ENCODE measurements at places on chromosomes 16 and 17.

DNA sequence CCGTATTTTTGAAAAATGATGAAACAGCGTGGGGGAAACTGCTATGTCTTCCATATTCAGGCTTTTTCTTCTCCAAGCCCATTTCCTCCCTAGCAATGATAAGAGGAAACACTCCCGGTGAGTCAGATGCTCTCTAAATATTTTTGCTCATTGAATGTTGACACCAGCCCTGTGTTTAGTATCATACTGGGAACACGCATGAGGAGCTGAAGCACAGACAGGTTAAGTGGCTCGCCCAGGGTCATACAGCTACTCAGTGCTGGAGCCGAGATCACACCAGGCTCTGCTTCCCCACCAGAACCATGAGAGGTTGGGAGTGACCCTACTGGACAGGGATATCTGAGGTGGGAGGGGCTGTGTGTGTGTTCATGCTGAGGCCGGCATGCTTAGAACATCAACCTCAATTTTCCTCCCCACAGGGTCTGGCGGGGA, 37.8 kb upstream of the ADGRG1 start:
- no peak for DNase-seq

DNA sequence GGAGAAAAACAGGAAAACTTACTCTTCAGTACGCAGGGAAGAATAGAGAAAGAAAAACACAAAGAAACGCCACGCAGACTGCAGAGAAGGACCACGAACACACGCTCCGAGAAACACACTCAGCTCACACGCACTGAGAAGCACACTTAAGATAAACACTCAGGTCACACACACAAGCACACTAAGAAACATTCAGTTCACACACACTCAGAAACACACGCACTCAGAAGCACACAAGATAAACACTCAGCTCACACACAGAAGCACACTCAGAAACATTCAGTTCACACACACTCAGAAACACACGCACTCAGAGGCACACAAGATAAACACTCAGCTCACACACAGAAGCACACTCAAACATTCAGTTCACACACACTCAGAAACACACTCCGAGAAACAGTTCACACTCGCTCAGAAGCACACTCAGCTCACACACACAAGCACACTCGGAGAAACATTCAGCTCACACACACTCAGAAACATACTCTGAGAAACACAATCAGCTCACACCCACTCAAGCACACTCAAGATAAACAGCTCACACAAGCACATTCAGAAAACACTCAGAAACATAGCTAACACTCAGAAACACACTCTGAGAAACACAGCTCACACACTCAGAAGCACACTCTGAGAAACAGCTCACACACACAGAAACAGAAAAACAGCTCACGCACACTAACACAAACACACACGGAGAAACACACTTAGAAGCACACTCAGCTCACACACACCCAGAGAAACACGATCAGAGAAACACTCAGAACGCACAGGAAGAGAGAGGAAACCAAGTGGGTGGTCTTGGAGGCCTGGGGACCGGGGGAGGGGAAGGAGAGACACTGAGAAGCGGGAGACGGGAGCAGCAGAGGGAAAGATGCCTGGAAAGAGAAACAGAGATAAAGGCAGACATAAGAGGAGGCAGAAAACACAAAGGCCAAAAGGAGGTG, 908 bp downstream of the TMEM98 start:
- DNase-seq = no peak

DNA sequence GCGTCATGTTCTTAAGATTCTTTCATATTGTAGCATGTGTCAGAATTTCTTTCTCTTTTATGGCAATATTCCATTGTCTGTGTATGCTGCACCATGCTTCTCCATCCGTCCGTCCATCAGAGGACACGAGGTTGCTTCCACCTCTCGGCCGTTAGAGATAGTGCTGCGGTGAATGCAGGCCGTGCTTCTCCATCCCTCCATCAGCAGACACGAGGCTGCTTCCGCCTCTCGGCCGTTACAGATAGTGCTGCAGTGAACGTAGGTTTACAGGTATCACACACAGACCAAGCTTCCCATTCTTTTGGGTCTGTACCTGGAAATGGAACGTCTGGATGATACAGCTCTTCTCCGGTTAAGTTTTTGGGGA, 113.5 kb downstream of the CMIP start:
- no peak for DNase-seq

- DNase-seq = no peak
These were observed 768 bp upstream of the TBX6 start for GRCh38 chr16:30092373-30093010.

- DNase-seq = no peak
These were observed 20.9 kb downstream of the RPTOR start for GRCh38 chr17:80565343-80566053.

- DNase-seq = no peak
These were observed 484.3 kb upstream of the EEF2KMT start for GRCh38 chr16:5581908-5582307.

- no peak for DNase-seq
These were observed at the start of gene SPATA32 for GRCh38 chr17:45261577-45262515. TSS of gene SPATA32 (minus strand) at chr17:45262094. CDS start at chr17:45262016, 78 bp downstream.

DNA sequence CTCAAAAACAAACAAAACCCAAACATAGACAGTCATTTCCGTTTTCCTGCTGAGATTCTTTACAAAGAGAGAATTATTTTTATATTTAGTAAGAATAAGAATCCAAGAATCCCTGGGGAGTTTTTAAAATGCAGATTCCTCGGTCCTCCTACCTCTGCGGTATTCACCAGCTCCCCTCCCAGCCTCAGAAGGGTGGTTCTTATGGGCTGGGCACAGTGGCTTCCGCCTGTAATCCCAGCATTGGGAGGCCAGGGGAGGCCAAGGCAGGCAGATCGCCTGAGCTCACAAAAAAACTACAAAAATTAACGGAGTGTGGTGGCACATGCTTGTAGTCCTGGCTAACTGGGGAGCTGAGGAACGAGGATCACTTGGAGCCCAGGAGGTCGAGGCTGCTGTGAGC, 26.7 kb upstream of the USP7 start:
- DNase-seq = no peak

GRCh38 chr17:79047291-79047920, 23.4 kb downstream of the C1QTNF1 start:
- DNase-seq = no peak

DNA sequence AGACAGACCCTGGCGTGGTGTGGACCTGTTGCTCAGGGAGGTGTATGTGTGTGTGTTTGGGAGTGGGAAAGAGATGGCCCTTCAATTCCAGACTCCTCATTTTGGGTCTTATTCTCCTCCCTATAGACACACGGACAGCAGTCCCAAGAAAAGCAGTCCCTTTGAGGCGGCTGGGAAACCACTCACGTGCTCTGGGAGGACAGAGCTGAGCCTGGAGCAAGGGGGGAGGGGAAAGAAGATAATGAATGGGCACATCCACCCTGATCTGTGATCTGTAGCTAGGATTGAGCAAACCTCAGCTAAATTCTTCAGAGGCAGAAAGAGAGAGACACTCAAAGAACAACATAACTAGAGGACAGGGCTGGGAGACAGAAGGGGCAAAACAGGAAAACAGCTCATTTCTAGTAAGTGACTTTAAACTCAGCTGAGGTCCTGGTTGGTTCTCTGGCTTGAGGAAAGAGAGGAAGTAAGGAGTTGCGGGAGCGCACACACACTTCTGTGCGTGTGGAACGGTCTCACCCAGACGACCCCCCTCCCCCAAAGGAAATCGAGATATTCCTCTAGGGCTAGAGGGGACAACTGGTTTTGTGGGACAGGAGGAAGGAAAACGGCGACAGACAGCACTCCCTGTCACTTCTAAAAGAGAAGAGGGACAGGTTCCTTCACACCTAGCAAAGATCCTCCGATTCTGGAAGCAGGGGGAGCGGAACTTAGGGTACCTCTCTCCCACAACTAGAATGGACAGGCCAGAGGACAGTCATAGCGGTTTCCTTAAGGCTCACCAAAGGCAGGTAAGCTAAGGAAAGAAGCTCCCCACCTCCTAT, 658 bp downstream of the RAB5C start:
- DNase-seq = no peak

GRCh38 chr17:72913142-72913682, 179.3 kb downstream of the SLC39A11 start:
- DNase-seq = no peak

- no peak for DNase-seq
These were observed at the start of gene RBFOX1 for GRCh38 chr16:7332611-7333010. TSS of gene RBFOX1 (plus strand) at chr16:7332845.

- no peak for DNase-seq
These were observed 662 bp downstream of the COTL1 start for GRCh38 chr16:84617041-84617790.

DNA sequence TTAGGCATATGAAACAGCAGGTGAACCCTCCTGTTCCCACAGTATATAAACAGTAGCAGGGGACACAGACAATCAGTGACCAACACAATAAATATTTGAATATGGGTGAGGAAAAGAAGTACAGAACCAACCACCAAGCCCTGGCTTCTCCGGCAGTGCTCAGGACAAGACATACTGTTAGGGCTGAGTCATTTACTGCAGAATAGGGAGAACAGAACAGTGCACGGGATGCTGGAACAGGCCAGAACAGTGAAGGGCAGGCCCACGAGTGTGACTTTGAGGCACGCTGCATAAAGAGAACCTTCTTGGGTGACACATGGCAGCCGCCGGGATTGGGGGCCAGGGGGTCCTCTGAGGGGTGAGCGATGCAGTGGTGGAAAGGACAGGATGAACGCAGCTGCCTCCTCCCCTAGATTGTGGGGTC, 160.4 kb downstream of the CMIP start:
- no peak for DNase-seq

- DNase-seq = no peak
These were observed 32.4 kb downstream of the SMYD4 start for GRCh38 chr17:1797323-1797722.

DNA sequence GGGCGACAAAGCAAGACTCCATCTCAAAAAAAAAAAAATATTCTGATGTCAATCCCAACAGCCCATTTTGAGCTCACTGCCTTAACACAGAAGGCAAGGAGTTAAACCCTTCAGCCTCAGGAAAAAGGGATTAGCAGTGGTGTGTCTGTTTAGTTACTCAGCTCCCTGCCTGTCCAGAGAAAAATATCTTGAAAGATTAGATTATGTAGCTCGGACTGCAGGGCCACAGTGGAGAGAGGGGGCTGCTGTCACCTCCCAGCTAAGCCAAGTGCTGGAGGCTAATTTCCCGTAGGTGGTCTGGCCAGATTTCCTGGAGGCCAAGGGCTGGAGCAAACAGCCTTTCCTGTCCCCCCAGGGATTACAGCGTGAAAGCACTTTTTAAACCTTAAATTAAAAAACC, 50.3 kb downstream of the C16orf95 start:
- DNase-seq = no peak
